ENCODE measurements at places on chromosomes 3 and 15. TPM values are rescaled to one million over a fixed set of nuclear protein-coding genes. Genes with fewer than 3 reads are reported as not detected.

GRCh38 chr15:63502137-63502766 is 2.1 kb upstream of the USP3 start:
- DNase-seq: no peak

DNA sequence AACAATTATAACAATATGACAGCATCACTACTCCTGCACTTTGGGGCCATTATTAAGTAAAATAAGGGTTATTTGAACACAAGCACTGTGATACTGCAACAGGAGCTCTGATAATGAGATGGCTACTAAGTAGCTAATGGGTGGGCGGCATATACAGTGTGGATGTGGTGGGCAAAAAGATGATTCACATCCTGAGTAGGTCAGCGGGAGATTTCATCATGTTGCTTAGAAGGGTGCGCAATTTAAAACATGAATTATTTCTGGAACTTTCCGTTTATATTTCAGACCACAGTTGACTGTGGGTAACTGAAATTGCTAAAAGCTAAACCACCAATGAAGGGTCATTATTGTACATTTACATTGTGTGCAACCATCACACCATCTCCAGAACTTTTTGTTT is 42.3 kb downstream of the FBXO22 start:
- DNase-seq: no peak

The SOX14 gene
- not detected for total RNA-seq

The ACOX2 gene
- 26.1 TPM for total RNA-seq

The SMCO1 gene
- 115 TPM for total RNA-seq

DNA sequence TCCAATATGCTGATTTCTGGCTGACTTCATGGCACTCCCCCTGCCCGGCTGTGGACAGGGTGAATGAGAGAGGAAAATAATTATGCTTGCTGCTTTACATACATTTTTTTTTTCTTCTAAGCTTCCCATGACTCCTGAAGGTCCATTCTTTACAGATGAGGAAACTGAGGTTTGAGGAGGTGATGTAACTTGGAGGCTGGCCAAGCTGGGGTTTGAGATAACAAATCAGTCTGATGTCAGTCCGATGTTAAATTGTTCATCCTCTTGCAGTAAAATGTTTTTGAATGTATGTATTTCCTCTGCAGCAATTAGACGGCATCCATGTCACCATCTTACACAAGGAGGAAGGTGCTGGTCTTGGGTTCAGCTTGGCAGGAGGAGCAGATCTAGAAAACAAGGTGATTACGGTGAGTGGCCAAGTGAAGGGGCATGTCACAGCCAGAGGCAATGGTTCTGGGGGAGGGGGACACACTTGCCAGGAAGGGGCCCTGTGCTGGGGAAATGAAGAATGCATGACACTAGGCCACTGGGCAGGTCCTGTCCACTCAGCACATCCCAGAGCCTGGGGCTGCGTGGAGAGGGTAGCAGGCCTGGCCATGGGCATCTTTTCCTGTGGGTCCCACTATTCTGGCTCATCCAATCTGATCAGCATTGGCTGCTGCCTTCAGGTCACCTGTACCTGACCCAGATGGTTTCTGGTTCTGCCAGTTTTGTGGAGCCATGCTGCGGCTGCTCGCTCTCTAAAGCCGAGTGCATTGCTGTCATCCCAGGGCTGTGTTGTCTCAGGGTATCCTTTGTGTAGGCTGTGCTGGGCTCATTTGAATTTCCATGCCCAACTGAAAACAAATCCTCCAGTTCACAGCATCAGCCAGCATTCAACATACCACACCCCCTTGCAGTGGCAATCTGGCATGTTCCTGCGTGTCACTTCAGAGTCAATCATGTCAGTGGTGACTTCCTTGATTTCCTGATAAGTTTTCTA is 20.4 kb downstream of the STARD5 start:
- no peak for DNase-seq

Data from heart left ventricle (tissue), 16 donors.